ENCODE measurements at places on chromosomes 6 and 20.

- no peak for DNase-seq
Measured at GRCh38 chr6:146287691-146288369, 255.8 kb upstream of the RAB32 start.

DNA sequence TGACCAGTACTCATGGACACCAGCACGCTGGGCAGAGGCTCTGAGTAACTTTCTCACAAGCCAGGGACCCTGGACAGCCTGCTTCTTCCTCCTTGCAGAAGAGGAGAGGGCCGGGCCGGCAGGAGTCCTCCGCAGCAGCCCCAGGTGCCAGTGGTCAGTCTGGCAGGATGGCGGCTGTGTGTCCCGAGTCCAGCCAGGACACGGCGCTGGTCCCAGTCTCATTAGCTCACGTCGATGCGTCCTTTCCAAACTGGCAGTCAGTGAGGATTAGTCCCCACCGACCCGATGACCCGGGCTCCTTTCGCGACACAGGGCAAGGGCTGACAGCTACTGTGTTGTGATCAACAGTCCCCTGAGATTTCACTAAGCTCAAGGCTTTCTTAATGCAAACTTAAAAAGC lies 267.0 kb downstream of the TAF4 start:
- DNase-seq, result no peak

DNA sequence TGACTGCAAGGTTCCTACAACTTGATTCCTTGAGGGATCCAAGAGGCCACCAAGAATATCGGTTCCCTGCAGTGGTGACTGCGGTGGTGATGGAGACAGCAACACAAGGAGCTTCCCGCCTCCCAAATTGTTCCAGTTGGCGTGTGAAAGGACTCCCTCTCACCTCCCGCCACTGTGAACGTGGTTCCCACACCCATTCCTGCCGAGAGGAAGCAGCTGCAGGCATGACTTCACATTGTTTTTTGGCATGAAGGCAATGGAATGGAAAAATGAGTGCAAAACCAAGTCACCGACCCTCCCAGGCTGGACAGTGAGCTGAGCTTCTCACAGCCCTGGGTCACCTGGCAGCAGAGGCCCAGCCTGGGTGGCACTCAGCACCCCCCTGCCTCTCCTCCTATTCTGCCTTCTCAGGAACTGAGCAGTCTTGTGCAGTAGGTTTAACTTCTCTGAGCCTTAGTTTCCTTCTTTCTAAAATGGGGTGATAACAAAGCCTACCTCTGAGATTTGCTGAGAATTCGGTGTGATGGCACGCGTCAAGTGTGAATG lies 75.0 kb downstream of the CNKSR3 start:
- DNase-seq, result no peak

DNA sequence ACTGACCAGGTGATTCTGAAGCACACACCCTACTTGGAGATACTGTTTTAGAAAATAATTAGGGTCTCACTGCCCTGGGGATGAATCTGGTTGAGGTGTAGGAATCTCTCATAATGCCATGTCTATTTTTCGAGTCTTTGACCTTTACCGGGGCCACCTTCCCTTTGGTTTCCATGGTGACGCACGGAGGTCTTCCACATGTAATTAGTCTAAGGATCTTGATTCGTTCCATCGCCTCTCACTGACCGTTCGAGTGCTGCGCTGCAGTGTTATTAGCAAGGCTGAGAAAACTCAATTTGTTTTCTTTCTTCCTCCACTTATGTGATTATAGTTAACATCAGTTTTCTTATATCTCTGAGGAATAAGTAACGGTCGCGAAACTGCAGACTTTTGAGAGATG lies 144.3 kb upstream of the SPACA1 start:
- no peak for DNase-seq

GRCh38 chr6:70327036-70327435 lies 24.2 kb upstream of the COL9A1 start:
- no peak for DNase-seq

GRCh38 chr6:103886951-103887350 lies 972.8 kb downstream of the HACE1 start:
- no peak for DNase-seq

- no peak for DNase-seq
Measured at GRCh38 chr20:6533351-6533750, 234.1 kb upstream of the BMP2 start.

- DNase-seq, result no peak
Measured at GRCh38 chr6:2111162-2111677, 134.2 kb downstream of the GMDS start.

- no peak for DNase-seq
Measured at GRCh38 chr6:109118337-109118736, 23.0 kb downstream of the CEP57L1 start.

- no peak for DNase-seq
Measured at GRCh38 chr6:66190858-66191257, 483.8 kb upstream of the EYS start.

DNA sequence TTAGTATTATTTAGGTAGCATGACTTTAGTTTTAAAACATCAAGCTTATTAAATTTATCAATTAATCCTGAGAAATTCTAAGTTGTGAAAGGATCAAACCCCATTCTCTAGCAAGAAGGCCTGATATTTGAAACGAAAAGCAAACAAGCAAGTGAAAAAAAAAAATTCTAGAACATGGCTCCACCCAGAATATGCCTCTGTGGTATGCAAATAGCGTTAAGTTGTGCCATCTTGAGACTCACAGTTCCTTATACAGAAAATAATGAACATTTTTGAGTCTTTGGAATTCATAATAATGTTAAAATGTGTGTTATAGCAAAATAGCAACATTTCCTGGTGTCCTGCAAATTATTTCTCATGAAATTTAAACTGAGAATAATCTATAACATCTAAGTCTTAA lies 42.0 kb downstream of the TRDN start:
- DNase-seq, result no peak

DNA sequence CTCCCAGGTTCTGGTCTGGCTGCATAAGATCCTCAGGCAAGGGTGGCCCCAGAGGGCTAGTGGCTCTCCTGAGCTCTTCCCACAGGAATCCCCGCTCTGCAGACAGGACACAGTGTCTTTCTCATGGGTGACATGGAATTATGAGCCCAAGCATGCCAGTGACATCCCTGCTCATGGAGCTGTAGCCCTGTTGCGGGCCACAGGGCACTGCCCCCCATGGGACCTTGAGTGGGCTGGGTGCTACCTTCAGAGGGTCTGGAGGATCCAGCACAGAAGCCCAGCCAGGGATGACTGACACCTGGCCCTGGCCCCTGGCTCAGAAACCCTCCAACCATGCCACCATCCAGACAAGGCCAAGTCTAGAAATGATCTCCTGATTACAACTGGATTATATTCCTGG lies 657.5 kb upstream of the DEFB115 start:
- no peak for DNase-seq

DNA sequence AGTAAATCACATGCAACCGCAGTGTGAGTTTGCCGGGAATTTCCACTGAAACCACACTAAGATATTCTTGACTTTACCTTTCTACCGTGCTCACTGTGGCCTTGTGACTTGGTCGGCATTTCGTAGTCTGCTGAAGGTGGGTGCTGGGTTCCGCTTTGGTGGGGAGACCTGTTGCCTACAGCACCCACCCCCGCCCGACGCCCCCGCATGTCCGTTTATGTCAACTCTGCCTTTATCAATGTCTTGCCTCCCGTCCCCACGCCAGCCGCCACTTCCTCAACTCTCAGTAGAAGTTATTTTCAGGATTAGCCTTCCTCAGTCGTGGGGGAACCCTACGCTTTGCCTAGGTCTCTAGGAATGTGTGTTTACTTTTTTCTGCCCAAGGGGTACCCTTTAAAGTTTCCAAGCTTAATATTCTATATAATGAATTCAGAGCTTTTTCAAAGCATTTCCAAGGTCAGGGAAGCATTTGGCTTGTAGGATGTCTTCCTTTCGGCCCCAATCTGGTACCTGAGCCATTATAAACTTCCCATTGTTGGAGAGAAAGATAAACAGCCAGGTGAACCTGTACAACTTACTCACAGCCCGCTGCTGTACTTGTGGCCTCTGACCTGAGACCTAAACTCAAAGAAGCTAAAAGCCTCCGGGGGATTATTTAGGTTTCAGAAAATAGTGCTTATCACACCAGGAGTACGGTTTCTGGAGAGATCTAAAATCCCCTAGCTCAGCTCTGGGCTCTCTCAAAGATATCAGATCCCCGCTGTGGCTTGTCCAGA lies 54.2 kb downstream of the TBC1D7 start:
- no peak for DNase-seq

DNA sequence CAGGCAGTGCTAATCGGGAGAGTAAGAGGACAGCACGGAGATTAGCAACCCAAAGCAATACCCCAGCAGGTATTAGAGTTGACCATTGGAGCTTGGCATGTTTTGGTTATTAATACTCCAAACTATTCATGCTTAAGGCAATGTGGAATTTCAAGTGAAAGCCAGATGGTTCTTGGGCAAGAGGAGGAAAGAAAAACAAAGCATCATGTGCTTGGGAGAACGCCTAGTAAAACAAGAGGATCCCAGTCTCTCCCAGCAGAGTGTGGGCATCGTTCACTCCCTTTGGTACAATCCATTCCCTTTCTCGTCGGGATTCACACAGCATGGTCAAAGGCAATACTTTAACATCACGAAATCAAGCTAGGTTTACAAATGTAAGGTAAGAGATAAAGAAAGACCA lies 349.8 kb downstream of the PRKN start:
- no peak for DNase-seq

GRCh38 chr20:6959900-6960312 lies 192.4 kb downstream of the BMP2 start:
- DNase-seq, result no peak

DNA sequence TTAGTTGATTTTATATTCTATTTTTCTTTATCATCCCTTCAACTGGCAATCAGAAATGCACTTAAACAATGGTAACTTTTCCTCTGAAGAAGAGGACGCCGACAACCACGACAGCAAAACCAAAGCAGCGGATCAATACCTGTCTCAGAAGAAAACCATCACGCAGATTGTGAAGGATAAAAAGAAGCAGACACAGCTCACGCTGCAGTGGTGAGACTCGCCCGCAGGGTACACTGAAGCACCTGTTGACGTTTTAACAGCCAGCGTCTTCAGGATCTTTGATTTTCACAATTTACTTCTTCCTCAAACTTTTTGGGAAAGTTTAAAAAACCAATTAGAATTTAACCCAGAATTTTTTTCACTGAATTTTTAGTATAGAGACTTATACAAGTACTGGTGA lies 701 bp downstream of the RFX6 start:
- DNase-seq, result no peak

DNA sequence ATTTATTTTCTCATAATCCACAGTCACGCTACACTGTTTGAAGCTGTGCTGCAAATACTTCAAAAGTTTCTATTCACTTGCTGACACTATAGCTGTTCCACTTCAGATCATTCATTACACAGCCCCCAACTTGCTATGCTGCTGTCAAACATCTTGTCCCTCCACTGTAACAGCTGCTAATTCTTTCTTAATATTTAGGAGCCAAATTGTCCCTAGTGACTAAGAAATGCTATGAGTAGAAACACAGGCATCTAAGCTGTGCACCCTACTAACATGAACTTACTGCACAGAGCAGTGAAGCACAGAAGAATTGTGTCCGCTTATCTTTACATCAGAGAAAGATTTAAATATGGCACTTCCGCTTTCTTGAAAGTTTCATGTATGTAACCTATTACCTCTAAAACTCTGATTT lies 91.3 kb downstream of the PDE10A start:
- DNase-seq, result no peak

GRCh38 chr6:33272275-33273128 lies 627 bp downstream of the RPS18 start:
- no peak for DNase-seq

DNA sequence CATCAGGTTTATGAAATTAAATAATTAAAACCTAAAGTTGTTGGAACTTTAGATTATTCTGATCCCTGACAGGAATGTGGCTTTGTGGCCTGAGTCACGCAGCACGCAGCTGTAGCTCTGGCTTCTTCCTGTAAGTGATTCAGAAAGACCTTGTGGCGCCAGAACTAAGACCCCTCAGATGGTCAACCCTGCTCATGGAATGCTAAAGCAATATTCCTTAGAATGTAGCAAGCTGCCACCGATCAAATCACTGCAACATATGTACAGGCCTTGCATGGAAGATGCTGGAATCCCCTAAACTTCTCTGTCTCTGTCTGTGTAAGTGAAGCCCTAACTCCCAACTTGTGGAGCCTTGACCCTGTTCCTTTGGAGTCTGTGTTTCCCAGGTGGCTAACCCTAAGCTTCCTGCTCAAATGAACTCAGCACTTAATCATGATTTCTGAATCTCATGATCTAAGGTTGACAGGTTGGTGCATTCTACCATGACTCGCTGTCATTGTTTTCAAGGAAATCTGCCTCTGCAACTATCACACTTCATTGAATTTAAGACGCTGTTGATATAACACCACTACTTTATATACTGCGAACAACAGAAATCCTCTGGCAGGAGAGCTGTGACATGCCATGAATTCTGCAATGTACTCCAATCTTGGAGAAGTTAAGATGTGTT lies 111.2 kb upstream of the CST7 start:
- no peak for DNase-seq

- no peak for DNase-seq
Measured at GRCh38 chr20:51461306-51461705, 81.2 kb downstream of the NFATC2 start.

- DNase-seq, result no peak
Measured at GRCh38 chr6:118391086-118391485, 157.0 kb upstream of the PLN start.

GRCh38 chr6:122033564-122034181 lies 365.8 kb upstream of the HSF2 start:
- DNase-seq, result peak; percentile 17

DNA sequence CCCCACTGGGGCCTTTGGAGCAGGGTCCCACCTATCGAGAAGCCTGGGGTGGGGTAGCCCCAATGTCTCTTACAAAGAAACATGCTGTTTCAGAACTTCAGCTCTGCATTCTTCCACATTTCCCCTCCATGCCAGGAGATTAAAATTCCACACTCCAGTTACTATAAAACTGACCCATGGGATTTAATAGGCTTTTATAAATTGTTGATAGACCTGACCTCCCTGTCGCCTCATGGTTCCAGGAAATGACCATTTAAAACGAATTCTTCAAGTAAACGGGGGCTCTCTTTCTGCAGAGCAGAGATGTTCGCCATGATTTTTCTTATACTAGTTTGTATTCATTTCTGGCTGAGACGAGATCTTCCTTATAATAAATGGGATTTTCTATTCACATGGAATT lies 19.3 kb downstream of the RIN2 start:
- DNase-seq, result no peak

All from NCI-H524 treated with DMSO at 0.1 percent for 48 hours (cell line).